ENCODE measurements at places on chromosomes 12 and 14.

GRCh38 chr14:80455031-80455430, 243.7 kb upstream of the DIO2 start:
- no peak for DNase-seq

GRCh38 chr14:77903221-77903620, 103.3 kb downstream of the ADCK1 start:
- peak; percentile 18 for DNase-seq

DNA sequence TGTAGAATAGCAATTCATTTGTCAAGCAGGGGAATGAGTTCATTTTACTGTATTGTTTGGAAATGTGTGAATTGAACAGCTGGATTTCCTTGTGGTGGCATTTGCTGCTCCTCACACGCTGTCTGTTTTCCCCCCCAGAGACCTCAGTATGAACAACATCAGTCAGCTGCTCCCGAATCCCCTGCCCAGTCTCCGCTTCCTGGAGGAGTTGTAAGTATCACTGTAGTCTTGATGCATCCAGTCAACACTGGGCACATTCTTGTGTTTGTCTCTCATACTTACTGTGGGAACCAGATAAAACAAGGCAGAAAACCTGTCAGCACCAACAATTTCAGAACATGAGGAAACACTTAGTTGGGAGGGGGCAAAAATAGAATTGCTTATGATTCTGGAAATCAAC, 64.9 kb downstream of the LGR5 start:
- no peak for DNase-seq

- DNase-seq = peak; percentile 68
Measured at GRCh38 chr12:4857472-4858291, 52.0 kb upstream of the KCNA1 start.

DNA sequence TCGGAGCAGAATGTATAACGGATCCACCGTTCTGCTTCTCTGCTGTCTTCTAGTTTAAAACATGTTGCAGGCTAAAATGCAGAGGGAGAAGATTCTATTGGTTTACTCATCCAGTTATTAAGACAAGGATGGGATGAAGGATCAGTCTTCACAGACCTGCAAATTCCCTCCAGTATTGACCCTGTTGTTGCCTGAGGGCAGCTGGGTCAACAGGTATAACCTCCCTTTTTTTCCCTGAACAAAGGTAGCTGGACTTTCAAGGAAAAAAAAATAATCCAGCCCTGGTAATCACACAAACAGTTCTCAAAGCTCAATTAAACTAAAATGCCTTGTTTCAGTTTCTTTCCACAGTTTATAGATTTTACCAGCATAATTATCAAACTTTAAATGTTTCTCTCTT, 480.6 kb downstream of the ZFP36L1 start:
- no peak for DNase-seq

GRCh38 chr14:73802431-73803188, 49.0 kb upstream of the PTGR2 start:
- DNase-seq = no peak

DNA sequence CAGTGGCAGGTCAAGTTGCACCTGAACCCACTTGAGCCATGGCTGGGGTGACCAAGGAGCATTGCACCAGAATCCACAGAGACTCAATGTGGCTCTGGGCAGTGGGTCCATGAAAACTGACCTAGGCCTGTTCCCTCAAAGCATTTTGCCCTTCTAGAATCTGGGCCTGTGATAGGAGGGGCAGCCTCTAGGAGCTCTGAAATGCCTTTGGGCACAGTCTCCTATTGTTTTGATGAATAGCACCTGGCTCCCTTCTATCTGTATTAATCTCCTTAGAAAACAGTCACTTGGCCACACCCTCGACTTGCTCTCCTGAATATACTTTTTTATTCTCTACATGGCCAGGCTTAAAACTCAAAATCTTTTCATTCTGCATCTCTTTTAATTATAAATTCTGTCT, 14.1 kb upstream of the KRAS start:
- DNase-seq = no peak

GRCh38 chr12:100717733-100718067, 76.9 kb upstream of the ANO4 start:
- DNase-seq = peak; percentile 30

DNA sequence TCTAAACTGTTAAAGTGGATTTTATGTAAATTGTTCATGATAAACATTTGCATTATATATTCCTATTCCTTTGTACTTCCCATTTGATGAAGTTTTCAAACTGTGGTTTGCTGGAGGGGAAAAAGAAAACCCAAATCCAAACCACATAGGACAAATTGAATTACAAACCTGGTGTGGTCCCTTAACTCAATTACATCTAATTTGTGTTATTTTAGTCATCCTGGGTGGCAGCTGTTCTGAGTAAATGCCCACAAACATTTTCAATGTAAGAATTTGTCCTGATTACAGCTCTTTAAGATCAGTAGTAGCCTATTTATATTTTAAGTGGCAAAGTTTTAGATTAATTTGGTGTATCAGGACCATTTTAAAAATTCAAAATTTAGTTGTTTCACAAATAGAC, 153.9 kb downstream of the RAD51B start:
- no peak for DNase-seq

- no peak for DNase-seq
Measured at GRCh38 chr12:93018610-93019009, 89.5 kb upstream of the EEA1 start.
